Stimulated activated CD4-positive, alpha-beta T cell treated with anti-CD3 and anti-CD28 coated beads, Interleukin-1b, Interleukin-23, amount 100 ng/mL, for 48 hours (primary cell): ENCODE measurements at places on chromosomes 3 and 15.

- no peak for DNase-seq
Observed at GRCh38 chr3:147008886-147009285, 397.5 kb downstream of the ZIC4 start.

DNA sequence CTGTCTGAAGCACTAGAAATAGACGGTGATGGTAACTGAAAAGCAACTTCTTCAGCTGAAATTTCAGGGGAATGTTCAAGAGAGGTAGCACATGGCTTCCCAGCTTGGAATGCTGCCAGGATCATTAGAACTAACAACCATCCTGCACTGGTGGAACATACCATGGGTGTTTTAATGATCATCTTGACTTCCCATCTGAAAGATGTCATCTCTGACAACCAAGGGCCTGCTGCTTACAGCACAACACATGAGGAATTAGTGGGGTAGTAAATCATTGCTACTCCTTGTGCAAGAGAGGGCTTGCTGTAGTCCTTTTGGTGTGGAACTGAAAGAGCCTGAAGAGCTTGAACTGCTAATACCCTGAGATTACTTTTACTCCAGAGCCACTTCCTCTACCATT is 853.7 kb downstream of the MCTP2 start:
- DNase-seq = no peak

DNA sequence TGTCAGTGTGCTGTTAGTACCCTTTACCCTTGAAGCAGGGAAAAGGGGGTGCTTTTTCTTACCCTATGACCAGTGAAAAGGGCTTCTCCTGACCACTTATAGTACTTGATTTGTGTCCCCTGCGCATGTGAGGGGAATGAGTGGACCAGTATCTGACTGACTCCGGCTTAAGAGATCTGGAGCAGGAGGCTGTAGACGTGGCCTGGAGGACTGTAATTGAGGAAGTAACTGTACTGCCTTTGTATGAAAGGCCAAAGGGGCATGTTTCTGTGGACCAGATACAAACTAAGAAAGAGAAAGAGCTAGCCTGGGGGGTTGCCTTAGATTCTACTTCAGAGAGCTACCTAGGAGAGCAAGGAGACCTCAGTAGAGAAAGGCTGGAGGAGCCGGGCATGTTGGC is 89.9 kb upstream of the TBL1XR1 start:
- no peak for DNase-seq

DNA sequence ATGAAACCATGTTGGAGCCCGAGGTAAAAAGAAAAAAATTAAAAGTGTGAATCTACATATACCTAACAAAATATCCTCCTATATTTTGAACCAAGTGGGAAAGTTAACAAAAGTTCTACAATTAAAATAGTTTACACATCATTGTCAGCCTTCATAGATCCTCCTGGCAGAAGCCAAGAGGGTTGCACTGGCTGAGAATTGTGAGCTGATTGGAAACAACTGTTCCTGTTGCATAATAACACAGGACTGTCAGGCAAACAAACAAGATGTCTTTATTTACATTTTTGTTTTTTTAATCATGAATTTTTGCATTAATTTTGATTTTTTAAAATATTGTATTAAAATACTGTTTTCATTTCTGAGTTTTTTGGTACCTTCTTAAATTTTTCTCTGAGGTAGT is 215.2 kb upstream of the MME start:
- DNase-seq = no peak

GRCh38 chr3:161316006-161316689 is 55.2 kb downstream of the SPTSSB start:
- no peak for DNase-seq

- DNase-seq = no peak
Observed at GRCh38 chr3:150222691-150223489, 185.2 kb upstream of the TSC22D2 start.

DNA sequence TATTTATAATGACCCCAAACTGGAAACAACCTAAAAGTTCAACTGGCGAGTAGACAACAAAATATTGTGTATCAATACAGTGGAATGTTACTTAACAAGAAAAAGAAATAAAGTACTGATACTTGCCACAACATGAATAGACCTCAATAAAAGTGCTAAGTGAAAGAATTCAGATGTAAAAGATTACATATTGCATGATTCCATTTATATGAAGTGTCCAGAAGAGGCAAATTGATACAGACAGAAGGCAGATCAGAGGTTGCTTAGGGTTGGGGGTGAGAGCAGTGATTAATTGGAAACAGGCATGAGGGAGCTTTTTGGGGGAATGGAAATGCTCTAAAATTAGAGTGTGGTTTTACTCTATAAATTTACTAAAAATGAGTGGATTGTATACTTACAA is 183.3 kb downstream of the SATB1 start:
- DNase-seq = no peak

DNA sequence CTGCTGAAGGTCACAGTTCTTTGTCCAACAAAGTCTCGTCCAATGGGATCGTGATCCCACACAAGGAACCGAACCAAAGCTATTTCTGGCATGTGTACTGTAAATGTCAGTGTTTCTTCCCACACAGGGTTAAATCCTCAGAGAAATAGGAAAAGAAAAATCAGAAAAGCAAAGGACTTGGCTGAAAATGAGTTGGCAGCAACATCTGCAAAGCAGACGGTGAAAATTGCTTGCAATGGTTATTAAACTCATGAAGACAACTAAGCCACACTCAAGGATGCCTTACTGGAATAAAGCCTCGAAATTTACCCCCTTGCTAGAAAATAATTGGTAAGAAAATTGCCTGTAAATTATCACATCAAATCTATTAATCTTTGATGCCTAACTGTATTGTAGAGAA is 195.2 kb upstream of the STRIT1 start:
- no peak for DNase-seq

DNA sequence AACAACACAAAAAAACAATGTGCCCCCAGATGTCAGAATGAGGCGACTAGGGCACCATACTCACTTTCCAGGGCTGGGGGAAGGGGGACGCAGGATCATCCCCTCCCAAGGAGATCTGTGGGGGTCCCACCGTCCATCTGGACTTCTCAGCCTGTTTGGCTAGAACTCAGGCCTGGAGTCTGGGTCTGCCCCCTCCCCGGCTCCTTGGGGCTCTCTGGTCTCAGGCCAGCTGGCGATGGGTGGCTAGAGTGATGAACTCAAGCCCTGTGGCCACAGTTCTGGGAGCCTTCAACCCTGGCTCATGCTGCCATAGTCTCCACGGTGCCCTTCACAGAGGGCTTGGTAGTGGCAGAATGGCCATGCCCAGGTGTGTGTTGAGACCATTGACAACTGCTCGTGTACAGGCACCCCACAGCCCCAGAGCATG is 13.6 kb downstream of the ZBTB47 start:
- DNase-seq = no peak

- DNase-seq = no peak
Observed at GRCh38 chr3:46667657-46668056, 25.8 kb downstream of the ALS2CL start.

GRCh38 chr3:40843851-40844548 is 319.2 kb downstream of the ZNF621 start:
- no peak for DNase-seq

GRCh38 chr3:40975711-40976121 is 223.6 kb upstream of the CTNNB1 start:
- DNase-seq = no peak

GRCh38 chr15:96720656-96721055 is 390.2 kb downstream of the NR2F2 start:
- no peak for DNase-seq

GRCh38 chr15:44882499-44882968 is 74.0 kb upstream of the TERB2 start:
- DNase-seq = peak; percentile 76

- no peak for DNase-seq
Observed at GRCh38 chr15:28977377-28978010, 91.7 kb downstream of the APBA2 start.

- DNase-seq = no peak
Observed at GRCh38 chr3:117495620-117496019, 786.0 kb downstream of the TUSC7 start.

GRCh38 chr3:36596419-36596818 is 167.9 kb downstream of the DCLK3 start:
- no peak for DNase-seq
